ENCODE measurements at places on chromosomes 7 and 10.

- no peak for ATAC-seq
Observed at GRCh38 chr10:60842694-60843093, 64.4 kb downstream of the CDK1 start.

GRCh38 chr7:82044497-82045080 lies 274.7 kb upstream of the HGF start:
- ATAC-seq = no peak

DNA sequence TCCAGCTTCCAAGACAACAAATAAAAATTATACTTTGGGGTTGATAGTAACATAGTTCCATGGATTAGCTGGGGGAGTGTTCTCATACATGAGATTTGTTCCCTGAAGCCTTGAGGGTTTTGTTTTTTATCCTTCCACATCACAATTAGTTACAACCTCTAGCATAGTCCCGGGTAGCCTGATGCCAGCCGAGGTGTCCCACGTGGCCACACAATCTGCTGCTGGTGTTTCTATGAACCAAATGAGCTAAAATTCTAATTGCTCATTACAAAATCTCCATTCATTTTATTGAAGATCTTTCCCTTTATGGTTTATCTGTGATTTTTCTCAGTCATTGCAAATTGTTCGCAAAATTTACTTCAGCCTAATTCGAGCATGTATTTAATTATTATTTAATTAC lies 84.7 kb downstream of the CACNA2D1 start:
- ATAC-seq = no peak

DNA sequence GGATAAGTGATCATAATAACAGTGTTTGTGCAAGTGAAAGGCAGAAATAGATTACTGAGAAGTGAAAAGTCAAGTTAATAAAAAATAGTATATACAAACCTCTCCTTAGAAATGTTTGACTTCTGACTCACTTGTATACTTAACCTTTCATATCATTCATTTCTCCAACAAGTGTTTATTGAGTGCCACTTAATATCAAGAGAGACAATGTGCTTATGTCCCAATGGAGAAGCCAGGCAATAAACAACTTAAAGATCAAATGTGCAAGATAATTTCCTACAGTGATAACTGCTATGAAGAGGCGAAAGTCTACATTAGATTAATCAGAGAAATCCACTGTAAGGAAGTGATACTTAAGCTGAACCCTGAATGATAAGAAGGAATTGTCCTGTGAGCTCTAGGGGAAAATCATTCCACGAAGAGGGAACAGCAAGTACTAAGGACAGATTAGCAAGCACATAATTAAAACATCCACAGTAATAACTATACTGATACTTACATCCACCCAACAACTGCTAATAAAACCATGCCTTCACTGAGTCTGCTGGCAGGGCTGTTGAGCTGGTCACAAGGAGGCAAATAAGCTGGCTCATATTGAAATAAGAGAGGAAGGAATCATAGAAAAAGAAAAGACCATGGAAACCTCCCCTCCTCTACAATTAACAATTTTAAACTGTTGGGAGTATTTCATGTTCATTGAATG lies 203.5 kb downstream of the CTNNA3 start:
- ATAC-seq = no peak

- ATAC-seq = no peak
Observed at GRCh38 chr10:78320506-78320905, 286.8 kb downstream of the RPS24 start.

DNA sequence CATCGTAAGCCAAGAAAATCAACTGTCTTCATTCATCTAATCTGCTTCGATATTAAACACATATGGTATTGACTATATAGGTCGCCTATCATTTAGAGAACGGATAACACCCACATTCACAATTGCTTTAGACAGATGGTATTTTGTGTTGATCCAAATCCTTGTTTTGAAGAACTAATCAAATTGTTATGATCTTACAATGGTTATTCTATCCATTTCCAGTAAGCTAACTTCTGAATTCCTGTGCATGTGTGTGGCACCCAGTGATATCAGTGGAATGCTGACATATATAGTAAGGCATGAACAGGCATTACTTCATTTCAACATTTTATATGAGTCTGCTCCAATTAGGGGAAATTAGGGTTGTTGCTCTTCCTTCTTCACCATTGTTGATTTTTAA lies 98.8 kb downstream of the SEMA3E start:
- no peak for ATAC-seq

DNA sequence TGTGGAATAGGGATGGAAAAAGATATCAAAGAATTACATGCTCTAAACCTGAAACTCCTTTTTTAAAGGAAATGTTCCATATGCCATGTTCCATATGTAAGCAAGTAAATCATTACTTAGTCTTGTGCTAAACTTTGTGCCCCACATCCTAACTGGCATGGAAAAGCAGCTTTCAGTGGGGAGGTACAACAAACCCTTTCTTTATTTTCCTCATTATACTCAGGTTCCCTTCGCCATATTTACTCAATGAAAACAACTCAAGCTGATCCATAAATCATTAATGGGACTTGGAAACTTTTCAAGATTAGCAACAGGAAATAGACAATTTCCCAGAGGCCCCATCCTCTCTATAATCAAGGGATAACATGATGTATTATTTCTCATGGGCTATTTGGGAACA lies 56.0 kb downstream of the GSAP start:
- no peak for ATAC-seq

- no peak for ATAC-seq
Observed at GRCh38 chr7:47049234-47049774, 532.6 kb downstream of the TNS3 start.

- no peak for ATAC-seq
Observed at GRCh38 chr10:76229341-76229740, 797.9 kb downstream of the LRMDA start.

DNA sequence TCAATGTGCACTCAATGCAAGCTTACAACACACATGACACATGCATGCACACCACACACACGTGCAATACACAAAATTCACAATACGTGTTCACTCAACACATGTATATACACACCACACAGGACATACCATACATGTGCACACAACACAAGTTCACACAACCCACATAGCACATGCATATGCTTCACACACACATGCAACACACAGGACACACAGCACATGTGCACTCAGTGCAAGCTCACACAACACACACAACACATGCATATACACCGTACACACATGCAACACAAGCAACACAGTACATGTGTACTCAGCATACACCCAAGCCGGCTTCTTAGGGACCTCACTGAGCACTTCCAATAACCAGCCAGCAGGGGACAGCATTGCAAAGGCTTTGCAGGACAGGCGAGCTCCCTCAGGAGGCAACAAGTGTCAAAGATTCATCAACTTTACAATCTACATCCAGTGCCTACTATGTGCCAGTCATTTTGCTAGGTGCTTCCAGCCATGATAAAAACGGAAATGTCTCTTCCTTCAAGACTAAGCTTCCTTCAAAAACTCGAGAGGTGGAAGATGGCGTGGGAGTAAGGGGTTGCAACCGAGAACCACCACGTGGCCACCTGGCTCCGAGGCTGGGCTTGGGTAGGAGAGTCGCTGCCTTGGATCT lies 61.1 kb downstream of the JCAD start:
- ATAC-seq = no peak

DNA sequence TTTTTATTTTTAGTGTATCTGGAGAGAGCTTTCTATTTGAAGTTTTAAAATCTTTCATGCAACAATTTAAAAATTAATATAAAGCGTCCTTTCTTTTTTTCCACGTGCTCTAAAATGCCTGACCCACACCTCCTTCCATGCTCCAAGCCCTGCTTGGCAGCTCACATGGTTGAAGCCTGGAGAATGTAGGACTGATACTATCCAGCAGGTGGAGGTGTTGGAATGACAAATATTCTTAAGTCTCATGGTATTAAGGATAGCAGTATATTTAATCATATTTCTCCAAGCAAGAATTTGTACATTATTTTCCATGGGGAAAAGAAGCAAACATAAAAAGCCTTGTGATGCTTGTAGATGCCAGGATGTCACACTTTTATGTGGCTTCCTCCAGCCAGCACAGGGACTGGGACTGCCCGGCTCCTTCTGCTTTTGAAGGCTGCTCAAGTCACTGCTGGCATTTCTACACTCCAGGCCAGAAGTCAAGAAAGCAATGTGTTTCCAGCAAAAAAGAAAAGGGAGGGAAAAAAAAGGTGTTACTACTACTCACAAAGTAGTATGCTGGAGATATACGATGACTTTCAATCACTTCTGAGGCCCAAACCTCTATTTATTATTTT lies 49.7 kb downstream of the BZW2 start:
- no peak for ATAC-seq

DNA sequence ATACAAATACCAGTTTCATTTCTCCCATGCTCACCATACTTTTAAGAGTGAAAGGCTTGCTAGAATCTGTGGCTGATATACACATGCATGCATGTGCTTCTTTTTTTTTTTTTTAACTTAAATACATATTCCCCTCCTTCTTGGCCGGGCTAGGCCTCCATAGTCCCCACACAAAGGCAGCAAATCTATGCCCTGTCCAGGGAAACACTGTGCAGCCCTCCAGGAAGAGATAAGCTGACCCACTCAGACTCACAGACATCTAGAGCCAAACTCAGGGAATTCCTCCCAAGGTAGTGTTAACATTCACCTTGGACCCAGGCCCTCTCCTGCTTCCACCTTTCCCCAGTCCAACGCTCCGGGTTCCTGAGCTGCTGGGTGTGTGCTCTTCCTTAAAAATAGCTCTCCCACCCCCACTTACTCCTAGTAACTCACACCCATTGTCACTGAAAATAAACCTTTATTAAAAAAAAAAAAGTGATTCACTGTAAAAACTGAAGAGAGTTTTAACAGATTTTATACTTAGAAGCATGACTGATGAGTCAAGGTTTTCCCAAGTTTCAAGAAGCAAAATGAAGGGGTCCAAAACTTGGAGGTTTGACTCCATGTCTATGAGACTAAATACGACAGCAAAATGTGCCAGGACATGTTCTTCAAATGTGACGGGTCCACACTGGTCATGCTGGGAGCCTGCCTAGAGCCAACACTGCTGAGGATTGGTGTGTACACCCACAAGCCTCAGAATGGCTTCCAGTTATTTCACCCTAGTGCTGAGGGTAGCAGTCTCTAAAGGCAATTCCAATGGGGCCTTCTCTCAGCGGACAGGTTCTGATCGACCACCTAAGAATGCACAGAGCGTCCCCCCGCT lies 159.5 kb downstream of the GLI3 start:
- no peak for ATAC-seq

GRCh38 chr10:128160297-128160711 lies 34.1 kb upstream of the MKI67 start:
- no peak for ATAC-seq

DNA sequence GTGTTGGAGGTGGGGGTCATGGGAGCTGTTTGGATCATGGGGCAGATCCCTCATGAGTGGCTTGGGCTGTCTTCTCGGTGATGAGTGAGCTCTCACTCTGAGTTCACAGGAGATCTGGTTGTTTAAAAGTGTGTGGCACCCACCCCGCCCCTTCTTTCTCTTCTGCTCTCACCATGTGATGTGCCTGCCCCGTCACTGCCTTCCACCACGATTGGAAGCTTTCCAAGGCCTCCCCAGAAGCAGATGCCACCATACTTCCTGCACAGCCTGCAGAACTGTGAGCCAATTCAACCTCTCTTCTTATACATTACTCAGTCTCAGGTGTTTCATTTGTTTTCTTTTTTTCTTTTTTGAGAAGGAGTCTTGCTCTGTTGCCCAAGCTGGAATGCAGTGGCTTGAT lies 170.0 kb downstream of the PTPN20 start:
- no peak for ATAC-seq

DNA sequence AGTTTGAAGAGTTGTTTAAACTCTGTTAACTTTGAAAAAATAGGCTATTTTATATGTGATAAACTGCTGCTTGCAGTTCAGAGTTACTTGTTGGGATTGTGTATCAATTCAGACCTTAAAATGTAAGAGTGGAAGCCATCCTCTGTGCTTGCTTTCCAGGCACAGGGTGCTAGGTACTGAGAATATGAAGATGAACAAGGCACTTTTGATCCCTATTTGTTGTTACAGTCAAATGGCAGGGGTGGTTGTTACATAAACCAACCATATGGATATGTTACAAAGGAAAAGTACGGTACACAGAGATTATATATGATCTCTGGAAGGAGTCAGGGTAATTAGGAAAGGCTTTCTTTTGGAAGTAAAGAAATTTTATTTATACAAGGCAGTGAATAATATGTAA lies 63.8 kb downstream of the REEP3 start:
- ATAC-seq = no peak

DNA sequence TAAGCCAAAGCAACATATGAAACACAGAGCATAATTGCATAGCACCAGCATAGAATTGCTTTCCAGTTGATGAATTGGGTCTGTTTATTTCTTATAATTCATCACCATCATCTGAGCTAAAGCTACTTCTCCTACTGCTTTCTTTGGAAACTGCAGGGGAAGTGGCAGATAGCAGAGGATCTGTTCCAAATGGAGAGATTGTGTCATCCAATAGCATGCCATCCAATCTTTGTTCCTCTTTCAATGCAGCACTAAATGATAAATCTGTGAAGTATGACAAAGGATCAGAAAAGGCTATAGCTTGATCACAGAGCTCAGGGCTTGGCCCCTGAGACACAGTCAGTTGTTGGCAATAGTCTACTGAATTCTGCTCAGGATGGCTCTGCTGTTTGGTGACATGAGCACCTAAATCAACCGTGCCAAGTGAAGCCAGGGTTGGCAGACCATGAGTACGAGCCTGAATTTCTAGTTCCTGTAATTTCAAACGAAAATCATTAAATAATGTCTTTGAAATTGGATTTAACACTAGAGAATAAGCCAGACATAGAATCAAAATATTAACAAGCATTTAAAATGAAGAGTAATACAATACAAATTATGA lies 90.0 kb downstream of the TFEC start:
- no peak for ATAC-seq

GRCh38 chr10:98425511-98426352 lies 10.8 kb upstream of the PYROXD2 start:
- ATAC-seq = peak; percentile 42

- no peak for ATAC-seq
Observed at GRCh38 chr10:24865783-24866182, 86.6 kb downstream of the PRTFDC1 start.

DNA sequence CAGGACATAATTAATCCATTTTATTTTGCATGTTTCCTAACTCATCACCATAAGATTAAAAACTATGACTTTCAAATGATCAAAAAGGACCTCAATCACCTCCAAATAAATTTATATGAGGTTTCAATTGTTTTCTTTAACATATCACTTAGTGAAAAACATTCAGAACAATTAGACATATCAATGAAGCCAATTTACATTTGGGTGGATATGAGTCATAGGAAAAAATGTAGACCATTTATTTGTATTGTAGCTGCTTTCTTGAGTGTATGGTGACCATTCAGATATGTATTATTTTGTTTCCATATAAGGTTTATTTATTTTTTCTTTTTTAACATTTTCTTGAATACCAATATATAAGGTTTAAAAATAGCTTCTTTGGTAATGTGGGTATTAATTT lies 13.3 kb upstream of the EXOC6 start:
- ATAC-seq = no peak
